ENCODE measurements at places on chromosomes 16 and 17. TPM values are rescaled to one million over a fixed set of nuclear protein-coding genes. Genes with fewer than 3 reads are reported as not detected.

GRCh38 chr16:12504312-12504711, 299.4 kb downstream of the CPPED1 start:
- no peak for DNase-seq
- no peaks in the 10 kb centered on the region for H3K36me3 ChIP-seq
- H3K4me1 ChIP-seq = no peaks in the 10 kb centered on the region

GRCh38 chr17:77282524-77283515, 142.1 kb downstream of the SEC14L1 start:
- no peak for DNase-seq
- no peak overlapping the region for H3K4me3 ChIP-seq
- H3K27ac ChIP-seq = no peak overlapping the region
- H3K4me1 ChIP-seq = peaks cover 38% of the 10 kb centered on the region

DNA sequence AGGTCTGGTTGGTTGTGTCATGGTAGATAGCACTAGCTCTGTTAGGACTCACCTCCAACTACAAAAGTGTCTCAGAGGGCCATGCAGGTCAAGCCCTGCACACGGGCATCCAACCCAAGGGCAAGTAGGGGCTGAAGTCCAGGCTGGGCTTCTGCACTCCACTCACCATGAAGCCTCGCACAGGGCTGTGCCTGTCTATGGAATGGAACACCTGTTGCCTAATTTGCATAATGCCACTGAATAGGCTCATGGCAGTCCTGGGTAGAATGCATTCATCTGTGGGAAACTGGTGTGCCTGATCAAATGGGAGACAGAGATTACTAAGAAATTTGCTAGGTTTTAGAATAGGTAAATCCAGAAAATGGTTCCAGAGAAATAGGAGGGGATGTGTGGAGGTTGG, 8.0 kb upstream of the AKAP1 start:
- H3K4me1 ChIP-seq = no peaks in the 10 kb centered on the region
- H3K27ac ChIP-seq = no peak overlapping the region
- H3K4me3 ChIP-seq = no peak overlapping the region
- no peaks in the 10 kb centered on the region for H3K36me3 ChIP-seq
- H3K27me3 ChIP-seq = no peaks in the 10 kb centered on the region

Gene CLEC3A
- total RNA-seq = not detected

DNA sequence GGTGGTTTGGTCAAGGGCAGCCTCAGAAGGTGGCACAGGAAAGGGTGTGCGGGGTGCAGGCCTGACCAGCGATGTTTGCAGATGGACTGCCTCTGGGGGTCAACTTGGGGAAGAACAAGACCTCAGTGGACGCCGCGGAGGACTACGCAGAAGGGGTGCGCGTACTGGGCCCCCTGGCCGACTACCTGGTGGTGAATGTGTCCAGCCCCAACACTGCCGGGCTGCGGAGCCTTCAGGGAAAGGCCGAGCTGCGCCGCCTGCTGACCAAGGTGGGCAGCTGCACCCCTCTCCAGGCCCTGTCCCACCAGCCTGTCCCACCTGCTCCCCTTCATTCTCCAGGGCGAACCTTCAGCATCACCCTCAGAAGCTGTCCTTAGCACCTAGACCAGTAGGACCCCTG, 12.5 kb downstream of the DHODH start:
- H3K4me3 ChIP-seq = no peak overlapping the region
- peaks cover 53% of the 10 kb centered on the region for H3K36me3 ChIP-seq
- no peak overlapping the region for H3K27ac ChIP-seq
- H3K27me3 ChIP-seq = no peaks in the 10 kb centered on the region
- DNase-seq = no peak

DNA sequence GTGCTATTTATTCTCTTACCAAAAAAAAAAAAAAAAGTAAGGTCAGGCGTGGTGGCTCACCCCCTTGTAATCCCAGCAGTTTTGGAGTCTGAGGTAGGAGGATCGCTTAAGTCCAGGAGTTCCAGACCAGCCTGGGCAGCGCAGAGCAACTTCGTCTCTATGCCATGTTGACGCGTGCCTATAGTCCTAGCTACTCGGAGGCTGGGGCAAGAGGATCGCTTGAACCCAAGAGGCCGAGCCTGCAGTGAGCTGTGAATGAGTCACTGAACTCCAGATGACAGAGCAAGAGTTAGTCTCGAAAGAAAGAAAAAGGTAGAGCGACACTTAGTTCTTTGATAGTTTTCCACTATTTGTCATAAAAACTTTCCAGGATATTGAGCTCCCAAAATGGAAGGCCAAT, 1.4 kb upstream of the TENT4B start:
- H3K27ac ChIP-seq = no peak overlapping the region
- no peak overlapping the region for H3K4me3 ChIP-seq
- no peaks in the 10 kb centered on the region for H3K36me3 ChIP-seq
- H3K4me1 ChIP-seq = peaks cover 31% of the 10 kb centered on the region

GRCh38 chr17:17004251-17004996, 32.5 kb upstream of the TNFRSF13B start:
- no peak for DNase-seq
- H3K36me3 ChIP-seq = no peaks in the 10 kb centered on the region
- H3K4me1 ChIP-seq = peaks cover 7% of the 10 kb centered on the region
- H3K4me3 ChIP-seq = no peak overlapping the region

Gene SLC46A1
- total RNA-seq = 4.4 TPM

Gene SRR
- total RNA-seq = 13.8 TPM

DNA sequence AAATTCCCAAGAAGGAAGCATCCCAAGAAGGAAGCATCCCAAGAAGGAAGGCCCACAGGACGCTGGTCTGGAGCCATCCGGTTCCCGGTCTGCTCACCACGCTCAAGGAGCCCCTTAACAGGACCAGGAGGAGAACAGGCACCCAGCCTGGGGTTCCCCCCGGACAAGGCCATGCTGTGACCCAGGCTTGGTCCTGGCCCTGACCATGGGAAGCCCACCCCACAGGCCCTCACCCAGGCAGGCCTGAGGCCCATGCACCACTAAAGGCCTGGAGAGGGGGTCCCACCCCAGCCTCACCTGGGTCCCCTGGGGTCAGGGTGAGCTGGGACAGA, 340 bp upstream of the ENPP7 start:
- no peaks in the 10 kb centered on the region for H3K27me3 ChIP-seq
- H3K36me3 ChIP-seq = no peaks in the 10 kb centered on the region
- H3K4me1 ChIP-seq = peaks cover 11% of the 10 kb centered on the region
- DNase-seq = no peak

GRCh38 chr17:39757931-39758873, 20.5 kb downstream of the GRB7 start:
- H3K27ac ChIP-seq = no peak overlapping the region
- H3K36me3 ChIP-seq = no peaks in the 10 kb centered on the region
- no peaks in the 10 kb centered on the region for H3K27me3 ChIP-seq
- no peak for DNase-seq

DNA sequence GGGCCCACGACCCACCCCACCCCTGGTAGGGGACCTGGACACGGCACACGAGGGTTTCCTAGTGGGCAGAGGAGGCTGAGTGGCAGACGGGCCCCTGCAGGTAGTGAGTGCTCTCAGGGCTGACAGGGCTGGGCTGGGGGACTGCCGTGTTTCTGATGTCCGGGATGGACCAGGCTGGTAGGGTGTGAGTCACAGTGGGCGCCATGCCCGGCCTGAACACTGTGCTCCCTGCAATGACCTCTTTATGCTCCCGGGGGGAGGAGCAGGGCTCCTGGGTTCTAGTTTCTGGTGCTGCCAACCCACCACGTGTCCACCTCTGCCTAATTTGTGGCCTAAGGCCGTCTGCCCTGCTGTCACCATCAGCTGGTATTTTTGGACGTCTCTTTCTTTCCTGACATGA, 26.3 kb downstream of the ARHGAP23 start:
- DNase-seq = peak; percentile 88
- no peaks in the 10 kb centered on the region for H3K27me3 ChIP-seq
- peak overlapping the region; percentile 55 for H3K4me3 ChIP-seq
- H3K27ac ChIP-seq = peak overlapping the region; percentile 94
- no peaks in the 10 kb centered on the region for H3K36me3 ChIP-seq
- H3K4me1 ChIP-seq = peaks cover 96% of the 10 kb centered on the region

Gene NPIPA5
- 6.5 TPM for total RNA-seq

DNA sequence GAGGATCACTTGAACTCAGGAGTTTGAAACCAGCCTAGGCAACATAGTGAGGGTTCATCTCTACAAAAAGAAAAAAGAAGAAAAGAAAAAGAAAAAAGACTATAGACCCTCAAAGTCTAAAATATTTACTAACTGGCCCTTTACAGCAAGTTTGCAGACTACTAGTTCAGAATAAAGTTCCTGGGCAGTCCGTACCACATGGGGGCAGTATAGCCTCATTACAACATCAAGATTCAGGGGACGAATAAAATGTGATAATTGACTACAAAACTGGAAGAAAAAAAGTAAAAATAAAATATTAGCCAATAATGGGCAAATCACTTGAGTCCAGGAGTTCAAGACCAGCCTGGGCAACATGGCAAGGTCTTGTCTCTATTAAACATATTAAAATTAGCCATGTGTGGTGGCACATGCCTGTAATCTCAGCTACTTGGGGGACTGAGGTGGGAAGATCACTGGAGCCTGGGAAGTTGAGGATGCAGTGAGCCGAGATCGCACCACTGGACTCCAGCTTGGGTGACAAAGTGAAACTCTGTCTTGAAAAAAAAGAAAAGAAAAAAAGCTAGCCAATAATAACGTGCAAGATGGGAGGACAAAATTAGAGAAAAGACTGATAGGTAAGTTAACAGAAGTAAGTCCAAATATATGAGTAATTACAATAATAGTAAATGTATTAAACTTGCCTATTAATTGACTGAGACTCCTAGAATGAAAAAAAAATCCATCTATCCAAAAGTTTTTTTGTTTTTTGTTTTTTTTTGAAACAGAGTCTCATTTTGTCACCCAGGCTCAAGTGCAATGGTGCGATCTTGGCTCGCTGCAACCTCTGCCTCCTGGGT, 129.4 kb upstream of the SEC14L1 start:
- no peak overlapping the region for H3K27ac ChIP-seq
- no peaks in the 10 kb centered on the region for H3K36me3 ChIP-seq
- H3K4me1 ChIP-seq = no peaks in the 10 kb centered on the region

DNA sequence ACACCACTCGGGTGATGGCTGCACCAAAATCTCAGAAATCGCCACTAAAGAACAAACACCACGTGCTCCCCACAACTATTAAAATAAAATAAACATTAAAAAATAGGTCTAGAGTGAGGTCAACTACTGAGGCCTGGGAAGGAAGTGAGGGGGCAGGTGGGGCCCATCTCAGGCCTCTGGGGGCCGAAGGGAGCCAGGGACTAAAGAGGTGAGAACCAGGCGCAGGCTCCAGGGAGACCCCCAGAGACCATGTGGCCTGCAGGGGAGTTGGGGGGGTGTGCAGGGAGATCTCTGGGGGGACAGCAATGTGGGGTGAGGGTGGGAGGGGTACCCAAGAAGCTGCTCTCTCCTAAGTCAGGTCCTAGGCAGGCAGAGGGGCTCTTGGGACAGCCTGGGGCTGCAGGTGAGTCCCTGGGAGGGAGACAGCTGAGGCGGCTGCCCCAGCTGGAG, 111.3 kb upstream of the SMURF2 start:
- H3K4me1 ChIP-seq = peaks cover 23% of the 10 kb centered on the region
- H3K36me3 ChIP-seq = no peaks in the 10 kb centered on the region
- no peaks in the 10 kb centered on the region for H3K27me3 ChIP-seq
- H3K4me3 ChIP-seq = no peak overlapping the region
- DNase-seq = no peak

- no peaks in the 10 kb centered on the region for H3K36me3 ChIP-seq
- H3K27ac ChIP-seq = no peak overlapping the region
- peaks cover 17% of the 10 kb centered on the region for H3K4me1 ChIP-seq
- H3K27me3 ChIP-seq = peaks cover 99% of the 10 kb centered on the region
Observed at GRCh38 chr17:79803997-79804855, 7.3 kb upstream of the CBX8 start.

DNA sequence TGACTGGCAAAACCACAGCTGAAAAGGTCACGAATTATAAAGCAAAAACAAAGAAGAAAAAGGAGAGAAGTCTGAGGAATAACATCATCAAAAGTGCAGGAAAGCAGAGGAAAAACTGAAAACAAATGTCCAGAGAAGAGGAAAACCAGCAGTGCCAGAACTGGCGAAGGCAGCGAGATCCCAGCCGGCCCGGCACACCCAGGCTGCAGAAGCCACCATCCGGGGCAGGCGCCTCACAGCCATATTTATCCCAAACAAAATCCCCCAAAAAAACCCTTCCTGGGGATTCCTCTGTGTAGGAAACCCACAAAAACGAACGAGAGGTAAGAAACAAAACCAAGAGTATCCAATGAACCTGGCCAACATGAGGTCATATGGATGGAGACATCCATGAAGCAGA, 10.6 kb downstream of the ZCCHC14 start:
- no peaks in the 10 kb centered on the region for H3K36me3 ChIP-seq
- no peaks in the 10 kb centered on the region for H3K27me3 ChIP-seq
- H3K27ac ChIP-seq = no peak overlapping the region
- H3K4me3 ChIP-seq = no peak overlapping the region
- no peak for DNase-seq
- H3K4me1 ChIP-seq = peaks cover 35% of the 10 kb centered on the region

Gene GLP2R
- total RNA-seq = 0.75 TPM

Gene SRP68
- 59.4 TPM for total RNA-seq

Gene LDHD
- 90.6 TPM for total RNA-seq

Gene ZFP3
- total RNA-seq = 11.1 TPM

GRCh38 chr16:11088831-11089230, 144.5 kb downstream of the CLEC16A start:
- no peaks in the 10 kb centered on the region for H3K4me1 ChIP-seq
- no peaks in the 10 kb centered on the region for H3K27me3 ChIP-seq
- H3K4me3 ChIP-seq = no peak overlapping the region
- DNase-seq = no peak

- H3K27me3 ChIP-seq = no peaks in the 10 kb centered on the region
- H3K4me3 ChIP-seq = no peak overlapping the region
- DNase-seq = no peak
- H3K36me3 ChIP-seq = peaks cover 14% of the 10 kb centered on the region
Observed at GRCh38 chr17:57107498-57108101, 22.6 kb downstream of the AKAP1 start.

Gene MYO15A
- 0.12 TPM for total RNA-seq

DNA sequence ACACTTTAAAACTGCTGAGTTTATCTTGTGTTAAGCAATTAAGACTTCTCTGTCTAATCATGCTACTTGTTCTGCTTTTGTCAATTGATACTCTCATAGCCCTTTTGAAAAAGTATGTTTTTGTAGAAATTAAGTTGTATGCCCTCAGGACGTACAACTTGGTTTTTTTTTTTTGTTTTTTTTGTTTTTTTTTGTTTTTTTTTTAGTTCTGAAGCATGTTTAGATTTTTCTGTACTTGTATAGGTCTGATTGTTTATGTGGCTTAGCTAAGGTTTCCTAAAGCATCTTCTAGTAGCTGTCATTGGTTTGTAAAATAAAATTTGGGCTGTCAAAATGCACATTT, 21.4 kb downstream of the HAPSTR1 start:
- DNase-seq = no peak
- H3K4me3 ChIP-seq = no peak overlapping the region
- no peaks in the 10 kb centered on the region for H3K27me3 ChIP-seq
- H3K27ac ChIP-seq = no peak overlapping the region
- H3K4me1 ChIP-seq = peaks cover 41% of the 10 kb centered on the region
- peaks cover 58% of the 10 kb centered on the region for H3K36me3 ChIP-seq

Gene IL34
- total RNA-seq = 2.5 TPM

- no peaks in the 10 kb centered on the region for H3K4me1 ChIP-seq
- no peak for DNase-seq
- no peak overlapping the region for H3K27ac ChIP-seq
- H3K36me3 ChIP-seq = no peaks in the 10 kb centered on the region
- H3K27me3 ChIP-seq = no peaks in the 10 kb centered on the region
Observed at GRCh38 chr16:58655215-58655596, 25.6 kb upstream of the CNOT1 start.
